Stimulated activated CD8-positive, alpha-beta memory T cell treated with anti-CD3 and anti-CD28 coated beads, Interleukin-4, amount 100 ng/mL, for 1 hour (primary cell): ENCODE measurements at places on chromosomes 4 and X.

GRCh38 chr4:187782286-187782824 lies 213.2 kb upstream of the ZFP42 start:
- DNase-seq, result no peak

- no peak for DNase-seq
Measured at GRCh38 chr4:157804986-157805385, 367.8 kb downstream of the GASK1B start.

DNA sequence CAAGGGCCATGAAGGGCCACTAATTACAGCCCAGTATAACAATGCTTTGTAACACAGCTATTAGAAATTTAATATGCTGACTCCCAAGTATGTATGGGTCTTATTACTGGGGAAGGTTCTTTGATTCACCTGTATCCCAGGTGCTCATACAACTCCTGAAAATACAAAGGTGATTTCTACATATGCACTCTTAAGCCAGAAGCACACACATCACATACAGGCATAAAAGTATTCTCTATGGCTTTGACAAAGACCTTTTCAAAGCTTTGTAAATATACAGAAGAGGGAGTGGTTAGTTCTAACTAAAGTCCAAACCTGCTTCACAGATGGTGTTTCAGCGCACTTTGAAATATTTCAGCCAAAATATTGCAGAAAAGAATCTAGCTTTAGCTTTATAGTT lies 191.5 kb downstream of the SNCA start:
- no peak for DNase-seq

DNA sequence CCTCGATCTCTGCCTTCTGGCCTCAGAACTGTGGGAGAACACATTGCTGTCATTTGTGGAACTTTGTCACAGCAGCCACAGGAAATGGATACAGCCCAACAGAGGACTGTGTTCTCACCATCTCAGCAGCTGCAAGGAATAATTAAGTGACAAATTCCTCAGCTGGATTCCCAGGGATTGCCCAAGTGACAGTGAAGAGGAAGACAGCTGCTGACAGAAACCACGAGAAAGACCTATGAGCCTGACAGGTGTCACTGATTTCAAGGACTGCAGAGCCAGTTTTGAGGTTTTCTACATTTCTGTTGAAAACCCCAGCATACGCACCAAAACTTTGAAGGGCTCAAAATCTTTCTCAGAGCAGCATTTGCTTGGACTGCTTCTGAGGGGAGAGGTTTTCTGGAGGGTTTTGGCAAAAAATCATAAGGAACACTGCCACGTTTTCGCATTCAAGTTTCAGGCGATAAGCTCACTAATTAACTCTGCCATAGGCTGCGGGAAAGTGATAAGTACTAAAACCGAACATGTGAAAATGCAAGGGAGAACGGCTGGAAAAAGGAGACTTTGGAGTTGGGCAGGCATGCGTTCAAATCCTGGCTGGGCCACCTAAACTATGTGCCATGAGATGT lies 88.8 kb downstream of the DRD5 start:
- DNase-seq, result no peak

DNA sequence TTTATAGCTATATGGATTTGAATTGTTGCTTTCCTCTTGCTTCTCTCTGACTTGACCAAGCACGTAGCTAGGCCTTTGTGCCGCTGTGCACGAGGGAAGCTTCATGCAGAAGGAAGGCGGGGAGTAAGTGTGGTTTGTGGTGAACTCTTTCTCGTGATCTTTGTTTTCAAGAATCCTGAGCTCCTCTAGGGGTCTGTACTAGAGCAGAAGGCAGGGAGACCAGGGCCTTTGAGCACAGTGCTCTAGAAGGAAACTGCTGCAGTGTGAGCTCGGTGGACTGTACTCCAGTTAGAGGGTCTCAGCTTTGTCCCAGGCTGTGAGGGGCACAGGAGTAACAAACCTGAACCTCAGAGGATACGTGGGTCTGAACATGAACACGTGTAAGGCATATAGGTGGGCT lies 49.0 kb downstream of the AGA start:
- no peak for DNase-seq

- DNase-seq, result no peak
Measured at GRCh38 chrX:75045369-75045768, 110.7 kb downstream of the ABCB7 start.

DNA sequence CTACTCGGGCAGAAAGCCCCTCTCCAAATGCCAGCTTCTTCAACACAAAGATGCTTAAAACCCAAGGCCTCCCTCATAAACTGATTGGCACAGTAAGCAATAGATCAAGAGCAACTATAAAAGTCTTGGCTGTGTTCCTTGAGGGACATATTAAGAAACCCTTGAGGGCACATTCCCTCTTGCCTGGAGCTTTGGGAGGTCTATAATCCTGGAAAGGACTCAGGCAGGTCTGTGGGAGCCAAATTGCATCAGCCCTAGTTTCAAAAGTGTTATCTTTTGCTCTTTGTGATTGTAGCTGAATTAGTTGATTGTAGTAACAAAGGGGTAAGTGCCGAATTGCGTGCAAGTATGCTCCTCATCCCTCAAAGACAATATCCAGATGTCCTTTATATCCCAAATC lies 18.6 kb upstream of the SETD7 start:
- DNase-seq, result no peak

GRCh38 chrX:130607431-130607830 lies 205.6 kb downstream of the RBMX2 start:
- no peak for DNase-seq

GRCh38 chr4:8131826-8132225 lies 26.8 kb downstream of the ABLIM2 start:
- no peak for DNase-seq

DNA sequence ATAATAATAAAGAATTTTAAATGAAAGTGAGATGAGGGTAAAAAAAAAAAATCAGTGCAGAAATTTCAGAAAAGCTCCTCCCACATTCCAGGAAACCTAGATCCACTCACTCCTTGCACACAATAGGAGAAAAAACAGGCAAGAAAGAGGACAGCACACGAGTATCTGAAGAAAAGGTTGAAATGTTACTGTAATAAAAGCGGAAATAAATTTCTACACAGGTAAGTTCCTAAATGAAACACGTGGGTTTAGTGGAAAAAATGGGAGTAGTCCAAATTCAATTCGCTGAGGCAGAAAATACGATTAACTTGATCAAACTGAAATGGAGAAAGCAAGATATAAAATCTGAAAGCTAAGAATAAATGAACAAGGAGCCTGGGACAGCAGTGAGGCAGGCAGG lies 2.0 kb upstream of the ACE2 start:
- no peak for DNase-seq

DNA sequence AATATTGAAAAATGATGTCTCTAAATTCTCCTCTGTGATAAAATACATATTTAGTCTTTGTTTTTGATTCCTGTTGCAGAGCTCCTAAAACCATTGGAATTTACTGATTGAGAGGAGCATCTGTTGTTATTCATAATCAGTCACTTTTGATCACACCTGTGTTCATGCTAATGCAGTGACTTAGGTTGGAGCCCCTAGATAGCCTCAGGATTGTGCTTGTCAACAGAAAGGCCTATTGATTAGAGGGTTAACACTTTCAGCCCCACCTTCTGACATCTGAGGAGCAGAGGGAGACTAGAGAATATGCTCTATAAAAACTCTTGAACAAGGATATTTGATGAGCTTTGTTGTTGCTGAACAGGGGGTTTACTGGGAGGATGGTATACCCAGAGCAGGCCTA lies 409.5 kb upstream of the ADGRL3 start:
- no peak for DNase-seq

- no peak for DNase-seq
Measured at GRCh38 chr4:338759-339097, 1.1 kb downstream of the ZNF141 start.

DNA sequence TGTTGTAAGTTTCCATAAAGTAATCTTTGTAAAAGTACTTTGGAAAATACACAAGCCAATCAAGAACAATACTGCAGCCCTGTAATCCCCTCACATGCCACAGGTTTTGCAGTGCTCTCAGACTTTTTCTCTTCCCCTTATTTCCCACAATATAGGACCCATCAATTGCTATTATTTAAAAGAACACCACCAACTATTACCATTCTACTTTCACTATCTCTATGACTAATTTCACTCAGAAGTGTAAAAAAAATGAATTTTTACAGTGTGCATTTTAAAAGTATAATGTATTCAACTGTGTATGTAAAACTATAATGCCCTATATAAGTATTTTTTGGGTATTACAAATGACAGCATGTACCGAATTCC lies 1.7 kb downstream of the ATP8A1 start:
- no peak for DNase-seq

DNA sequence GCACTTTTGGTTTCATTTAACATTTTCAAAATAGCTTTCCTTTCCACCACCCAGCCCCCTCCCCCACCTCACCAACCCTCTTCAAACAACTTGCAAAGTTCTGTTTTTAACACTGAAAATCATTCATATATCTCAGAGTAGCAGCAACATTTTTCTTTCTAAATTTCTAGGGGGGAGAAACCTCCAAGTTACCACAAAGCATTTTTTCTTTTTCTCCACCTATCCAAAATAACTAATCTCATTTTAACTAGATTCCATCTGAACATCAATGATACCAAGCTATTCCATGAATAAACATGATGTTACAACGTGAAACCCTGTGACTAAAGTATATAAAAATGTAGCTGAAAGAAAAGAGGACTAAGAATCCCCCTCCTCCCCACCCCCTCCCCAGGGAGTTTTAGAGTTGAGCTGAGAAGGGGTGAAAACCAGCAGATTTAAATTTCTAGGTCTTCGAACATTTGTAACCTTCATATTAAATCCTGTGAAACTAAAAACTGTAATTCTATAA lies 5.2 kb downstream of the LDB2 start:
- no peak for DNase-seq

GRCh38 chrX:68112321-68112720 lies 321.0 kb downstream of the OPHN1 start:
- DNase-seq, result no peak

DNA sequence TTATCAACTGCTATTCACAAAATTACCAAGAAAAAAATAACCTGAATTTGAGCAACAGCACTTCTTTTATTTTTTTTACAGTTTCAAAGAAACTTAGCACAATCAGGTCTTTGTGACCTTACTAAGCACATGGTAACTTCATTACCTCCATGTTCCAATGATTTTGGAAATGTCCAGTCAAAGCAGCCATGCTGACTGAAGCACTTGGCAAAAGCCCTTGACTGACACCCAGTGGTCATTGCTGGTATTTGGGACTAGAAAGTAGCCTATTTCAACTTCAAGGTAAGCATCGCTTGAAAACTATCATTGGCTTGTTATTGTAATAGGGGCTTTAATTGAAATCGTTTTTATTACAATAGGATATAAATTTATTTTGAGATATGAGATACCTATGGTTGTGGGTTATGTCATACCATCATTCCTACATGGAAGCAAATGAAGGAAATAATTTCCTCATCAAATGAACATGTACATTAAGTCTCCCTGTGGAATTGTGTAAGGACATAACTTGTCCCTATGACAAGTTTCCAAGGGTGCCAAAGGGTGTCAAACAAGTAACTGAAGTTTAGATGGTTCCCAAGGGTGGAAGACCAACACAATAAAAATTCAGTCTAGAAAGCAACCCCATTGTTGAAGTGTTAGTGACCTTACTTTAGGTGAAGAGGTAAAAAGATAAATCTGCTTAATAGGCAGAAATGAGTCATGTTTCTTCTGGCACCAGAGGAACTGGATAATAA lies 15.2 kb upstream of the ANXA10 start:
- DNase-seq, result no peak

- no peak for DNase-seq
Measured at GRCh38 chrX:108731153-108731552, 5.2 kb downstream of the IRS4 start.

DNA sequence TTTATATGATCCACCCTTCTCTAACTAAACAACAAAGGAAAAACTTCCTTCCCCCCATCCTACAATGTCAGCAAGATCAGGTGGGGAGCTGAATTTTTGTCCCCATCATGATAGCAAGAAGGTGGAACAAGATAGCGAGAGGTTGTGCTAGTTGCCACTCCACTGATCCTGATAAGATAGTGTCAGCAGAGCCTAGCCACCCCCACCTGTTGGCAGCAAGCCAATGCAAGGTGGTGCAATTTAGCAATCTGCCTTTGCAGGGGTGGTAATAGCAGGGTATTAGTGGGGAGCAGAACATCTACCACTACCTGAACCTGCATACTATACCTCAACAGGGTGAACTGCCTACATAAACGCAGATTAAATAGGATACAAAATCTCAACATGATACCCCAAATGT lies 80.2 kb upstream of the MAMLD1 start:
- no peak for DNase-seq

DNA sequence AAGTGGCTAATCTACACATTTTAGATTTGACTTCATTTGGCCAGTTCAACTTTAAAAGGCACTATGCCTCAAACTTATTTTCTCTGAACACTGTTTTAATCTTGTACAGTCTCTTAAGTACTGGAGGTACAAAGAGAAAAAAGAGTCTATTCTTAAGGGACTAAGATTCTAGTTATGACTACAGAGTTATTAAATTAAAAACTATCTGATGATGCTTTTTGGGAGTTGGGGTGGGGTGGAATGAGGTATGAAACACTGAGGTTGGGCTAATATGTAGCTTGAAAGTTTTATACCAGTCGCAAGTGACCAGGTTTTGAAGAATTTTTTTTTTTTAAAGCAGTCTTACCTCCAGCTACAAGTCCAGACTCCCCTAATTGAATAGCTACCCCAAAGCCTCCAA lies 17.7 kb upstream of the GPR34 start:
- DNase-seq, result no peak

DNA sequence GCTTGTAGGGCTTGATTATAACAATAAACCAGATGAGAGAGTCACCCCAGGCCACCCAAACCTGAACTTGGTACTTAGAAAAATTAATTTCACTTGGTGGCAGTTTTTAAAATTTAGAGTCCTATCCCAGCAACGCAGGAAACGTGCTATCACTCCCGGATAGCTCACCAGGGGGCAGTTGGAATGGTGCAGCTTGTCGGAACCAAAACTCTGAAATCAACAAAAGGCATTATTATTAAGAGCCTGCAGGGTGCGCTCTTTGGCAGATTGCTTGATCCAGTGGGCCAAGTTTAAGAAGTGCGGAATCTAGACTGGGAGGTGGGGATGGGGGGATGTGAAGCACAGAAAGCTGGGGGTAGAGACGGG lies 2.4 kb downstream of the FRAS1 start:
- no peak for DNase-seq

DNA sequence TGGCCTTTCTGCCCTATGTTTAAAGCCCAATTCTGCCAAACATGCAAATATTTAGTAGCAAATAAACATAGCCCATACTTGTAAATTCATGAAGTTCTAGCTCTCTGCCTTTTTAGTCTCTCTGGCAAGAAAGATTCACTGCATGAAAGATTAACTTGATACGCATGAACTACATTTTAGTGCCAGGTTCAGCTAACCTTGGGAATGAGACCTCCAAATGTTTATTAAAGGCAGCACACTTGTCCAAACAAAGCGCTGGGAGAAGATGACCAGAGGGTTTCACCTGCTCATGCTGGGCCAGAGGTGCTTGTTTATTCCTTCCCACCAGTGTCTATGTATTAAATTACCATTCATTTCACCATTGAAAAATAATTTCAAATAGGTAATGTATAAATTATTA lies 44.5 kb upstream of the IL1RAPL1 start:
- DNase-seq, result no peak
